ENCODE measurements at places on chromosomes 3 and 15. TPM values are rescaled to one million over a fixed set of nuclear protein-coding genes. Genes with fewer than 3 reads are reported as not detected.

The PDHB gene
- total RNA-seq = 67.5 TPM

The CASR gene
- total RNA-seq = not detected

The CPLX3 gene
- not detected for total RNA-seq

The SEMA5B gene
- 0.88 TPM for total RNA-seq

The TMEM115 gene
- 30.5 TPM for total RNA-seq

The B3GALNT1 gene
- total RNA-seq = 6.2 TPM

The AHSG gene
- total RNA-seq = not detected

The CD200 gene
- 2.6 TPM for total RNA-seq

The HLTF gene
- 17.0 TPM for total RNA-seq

The CRBN gene
- total RNA-seq = 130 TPM

The SPINT1 gene
- total RNA-seq = 2.3 TPM

The FOXL2NB gene
- total RNA-seq = not detected

The SLC33A1 gene
- total RNA-seq = 17.0 TPM

The DCBLD2 gene
- 29.2 TPM for total RNA-seq

The THPO gene
- total RNA-seq = 0.68 TPM

The TNK2 gene
- 78.2 TPM for total RNA-seq

The SMARCC1 gene
- total RNA-seq = 25.8 TPM

The EPHB3 gene
- total RNA-seq = not detected

The DUOXA2 gene
- total RNA-seq = not detected

The RARB gene
- 0.88 TPM for total RNA-seq

The TJP1 gene
- total RNA-seq = 138 TPM

Data from subcutaneous adipose tissue (tissue), 4 donors.